Activated CD4-positive, alpha-beta T cell treated with anti-CD3 and anti-CD28 coated beads for 1 hour (primary cell): ENCODE measurements at places on chromosomes 2 and 18.

DNA sequence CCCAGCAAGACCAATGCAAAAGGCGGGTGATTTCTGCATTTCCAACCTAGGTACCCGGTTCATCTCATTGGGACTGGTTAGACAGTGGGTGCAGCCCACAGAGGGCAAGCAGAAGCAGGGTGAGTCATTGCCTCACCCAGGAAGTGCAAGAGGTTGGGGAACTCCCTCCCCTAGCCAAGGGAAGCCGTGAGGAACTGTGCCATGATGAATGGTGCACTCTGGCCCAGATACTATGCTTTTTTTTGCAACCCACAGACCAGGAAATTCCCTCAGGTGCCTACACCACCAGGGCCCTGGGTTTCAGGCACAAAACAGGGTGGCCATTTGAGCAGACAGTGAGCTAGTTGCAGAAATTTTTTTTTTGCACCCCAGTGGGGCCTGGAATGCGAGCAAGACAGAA, 662.6 kb upstream of the ACVR2A start:
- peak; percentile 23 for DNase-seq

DNA sequence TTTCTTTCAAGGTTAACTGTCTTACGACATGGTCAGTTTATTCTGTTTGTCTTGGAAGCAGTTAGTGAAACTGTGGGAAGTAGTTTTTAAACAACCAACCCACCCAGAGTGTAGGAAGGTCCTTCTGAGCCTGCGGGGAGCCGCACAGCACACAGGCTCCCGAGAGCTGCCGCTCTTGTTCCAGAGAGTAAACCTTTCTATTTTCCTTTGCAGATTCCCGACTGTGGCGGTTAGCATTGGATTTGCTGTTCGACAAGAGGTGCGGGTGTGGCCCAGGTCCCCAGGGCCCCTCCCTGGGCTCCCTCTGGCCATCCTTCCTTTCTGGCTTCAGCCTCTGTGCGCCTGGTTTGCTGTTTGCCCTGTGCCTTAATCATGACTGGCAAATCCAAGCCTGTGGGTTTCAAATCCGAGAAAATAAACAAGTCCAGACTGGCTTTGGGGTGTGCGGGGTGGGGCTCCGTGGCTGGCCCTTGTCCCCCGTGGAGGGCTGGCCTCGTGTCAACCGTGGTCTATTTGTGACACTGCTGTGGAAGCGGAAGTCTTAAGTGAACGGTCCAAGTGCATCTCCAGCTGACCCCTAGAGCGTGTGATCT, 30.7 kb downstream of the IMPA2 start:
- no peak for DNase-seq

GRCh38 chr2:154240921-154241379, 369.2 kb downstream of the GALNT13 start:
- DNase-seq, result no peak

DNA sequence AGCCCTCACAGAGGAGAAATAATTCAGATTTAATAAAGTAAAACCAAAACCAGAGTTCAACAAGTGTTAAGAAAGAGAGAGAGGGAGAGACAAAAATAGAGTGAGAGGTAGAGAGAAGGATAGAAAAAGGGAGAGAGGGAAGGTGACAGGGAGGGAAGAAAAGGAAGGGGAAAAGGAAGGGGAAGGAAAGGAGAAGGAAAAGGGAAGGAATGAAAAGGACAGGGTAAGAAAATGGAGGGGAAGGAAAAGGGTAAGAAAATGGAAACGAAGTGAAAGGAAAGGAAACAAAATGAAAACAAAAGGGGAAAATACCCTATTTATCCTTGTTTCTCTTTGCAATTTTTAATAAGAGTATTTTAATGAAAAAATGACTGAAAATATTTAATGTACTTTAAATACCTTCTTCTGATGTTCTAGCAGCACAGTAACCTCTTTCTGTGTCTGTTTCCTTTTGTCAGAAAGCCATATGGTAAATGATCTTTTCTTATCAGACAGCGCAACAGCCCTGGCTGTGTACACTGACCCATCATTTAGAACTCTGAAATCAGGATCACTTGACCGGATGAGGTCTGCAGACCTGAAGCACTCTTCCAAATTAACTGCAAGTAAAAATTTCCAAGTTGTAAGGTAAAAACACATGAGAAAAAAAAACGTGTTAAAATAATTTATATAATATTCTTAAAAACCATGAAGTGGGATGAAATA, 11.8 kb downstream of the DSC3 start:
- no peak for DNase-seq

- DNase-seq, result no peak
These were observed 23.9 kb downstream of the CLIP4 start for GRCh38 chr2:29139152-29139551.

GRCh38 chr2:74893332-74893731, 59.4 kb downstream of the HK2 start:
- DNase-seq, result no peak

GRCh38 chr18:43279015-43279744, 1.9 kb upstream of the SYT4 start:
- DNase-seq, result no peak
